Stimulated activated CD8-positive, alpha-beta memory T cell treated with anti-CD3 and anti-CD28 coated beads, Interleukin-2, amount 100 ng/mL, for 1 hour (primary cell): ENCODE measurements at places on chromosomes 3 and 15.

DNA sequence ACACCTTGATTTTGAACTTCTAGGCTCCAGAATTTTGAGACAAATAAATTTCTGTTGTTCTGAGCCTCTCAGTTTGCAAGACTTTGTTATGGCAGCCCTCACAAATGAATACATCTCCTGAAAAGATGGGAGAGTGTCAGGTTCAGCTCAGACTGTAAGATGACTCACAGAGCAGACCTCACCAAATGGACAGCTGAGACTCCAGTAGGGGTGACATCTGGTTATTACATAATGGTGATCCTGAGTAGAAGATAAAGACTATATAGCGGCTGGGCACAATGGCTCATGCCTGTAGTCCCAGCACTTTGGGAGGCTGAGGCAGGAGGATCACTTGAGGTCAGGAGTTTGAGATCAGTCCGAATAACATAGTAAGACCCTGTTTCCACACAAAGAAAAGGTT is 26.2 kb upstream of the MTMR14 start:
- no peak for DNase-seq

DNA sequence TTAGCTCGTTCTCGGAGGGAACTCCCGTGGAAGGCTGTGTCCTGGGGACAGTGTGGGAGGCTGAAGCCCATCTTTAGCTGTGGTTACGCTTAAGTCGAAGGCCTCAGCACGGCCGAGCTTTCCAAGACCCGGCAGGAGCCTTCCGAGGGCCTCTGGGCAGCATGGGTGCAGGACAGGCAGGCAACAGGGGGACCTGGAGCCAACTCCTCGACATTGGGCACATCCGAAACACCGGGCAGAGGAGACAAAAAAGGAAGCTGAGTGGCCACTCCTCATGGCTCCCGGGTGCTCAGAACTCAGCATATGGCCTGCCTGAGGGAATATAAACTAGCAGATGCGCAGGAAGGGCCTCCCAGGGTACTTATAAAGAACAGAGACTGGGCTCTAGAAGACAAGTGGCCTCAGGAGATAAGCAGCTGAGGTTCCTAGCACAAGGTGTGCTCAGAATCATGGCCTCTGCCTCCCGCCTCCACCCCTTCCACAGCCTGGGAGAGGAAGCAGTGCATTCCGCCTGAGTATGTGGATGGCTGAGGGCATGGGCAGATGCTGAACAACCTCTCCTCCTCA is 34.1 kb downstream of the ABTB1 start:
- no peak for DNase-seq

- no peak for DNase-seq
Measured at GRCh38 chr3:10753964-10754363, 62.1 kb upstream of the SLC6A11 start.

GRCh38 chr3:4008205-4008604 is 209.0 kb downstream of the LRRN1 start:
- no peak for DNase-seq

- no peak for DNase-seq
Measured at GRCh38 chr3:74080056-74080461, 455.3 kb upstream of the PDZRN3 start.

GRCh38 chr3:44648564-44649229 is at the start of gene ZNF35:
ZNF35 (plus strand) TSS chr3:44648732; CDS start chr3:44651068, 2,336 bp downstream.
- DNase-seq: peak; percentile 2

DNA sequence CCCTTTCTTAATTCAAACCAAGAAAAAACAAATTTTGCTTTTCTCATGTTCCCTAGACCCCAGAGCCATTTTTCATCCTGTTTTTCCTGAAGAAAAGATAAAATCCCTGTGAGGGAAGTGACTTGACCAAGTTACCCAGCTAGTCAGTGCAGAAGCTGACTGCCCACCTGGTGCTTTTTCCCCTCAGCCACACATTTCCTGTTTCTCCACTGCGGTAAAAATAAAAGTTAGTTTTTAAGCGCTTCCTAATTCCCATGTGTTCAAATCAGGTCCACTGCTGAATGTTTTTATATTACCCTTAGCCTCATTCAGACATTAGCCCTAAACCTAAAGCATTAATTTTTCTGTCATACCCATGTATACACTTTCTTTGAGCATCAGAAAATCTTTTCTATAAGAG is 26.1 kb downstream of the PPP2R3A start:
- no peak for DNase-seq

- DNase-seq: no peak
Measured at GRCh38 chr3:183484431-183485075, 56.1 kb upstream of the MCF2L2 start.

- no peak for DNase-seq
Measured at GRCh38 chr3:61964566-61964965, 403.2 kb downstream of the PTPRG start.

GRCh38 chr15:65518633-65519285 is 1.3 kb upstream of the DPP8 start:
- DNase-seq: no peak

DNA sequence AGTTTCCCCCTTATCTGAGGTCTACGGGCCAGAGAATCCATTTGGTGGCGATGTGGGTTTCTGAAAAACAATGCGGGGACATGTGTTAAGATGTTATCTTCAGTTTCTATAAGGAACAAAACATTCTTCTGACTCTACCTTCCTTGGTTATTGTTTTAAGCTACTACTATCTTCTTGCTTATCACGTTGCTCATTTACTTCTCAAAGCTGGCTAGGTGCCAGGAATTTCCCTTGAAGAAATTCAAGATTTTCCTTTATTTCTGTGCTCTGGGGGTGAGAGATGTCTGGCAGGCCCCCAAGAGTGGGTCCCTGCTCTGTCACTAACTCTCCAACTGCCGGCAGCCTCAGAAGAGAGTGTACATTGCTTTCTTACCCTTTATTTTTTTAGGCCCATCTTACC is 119.8 kb downstream of the RYR3 start:
- no peak for DNase-seq

DNA sequence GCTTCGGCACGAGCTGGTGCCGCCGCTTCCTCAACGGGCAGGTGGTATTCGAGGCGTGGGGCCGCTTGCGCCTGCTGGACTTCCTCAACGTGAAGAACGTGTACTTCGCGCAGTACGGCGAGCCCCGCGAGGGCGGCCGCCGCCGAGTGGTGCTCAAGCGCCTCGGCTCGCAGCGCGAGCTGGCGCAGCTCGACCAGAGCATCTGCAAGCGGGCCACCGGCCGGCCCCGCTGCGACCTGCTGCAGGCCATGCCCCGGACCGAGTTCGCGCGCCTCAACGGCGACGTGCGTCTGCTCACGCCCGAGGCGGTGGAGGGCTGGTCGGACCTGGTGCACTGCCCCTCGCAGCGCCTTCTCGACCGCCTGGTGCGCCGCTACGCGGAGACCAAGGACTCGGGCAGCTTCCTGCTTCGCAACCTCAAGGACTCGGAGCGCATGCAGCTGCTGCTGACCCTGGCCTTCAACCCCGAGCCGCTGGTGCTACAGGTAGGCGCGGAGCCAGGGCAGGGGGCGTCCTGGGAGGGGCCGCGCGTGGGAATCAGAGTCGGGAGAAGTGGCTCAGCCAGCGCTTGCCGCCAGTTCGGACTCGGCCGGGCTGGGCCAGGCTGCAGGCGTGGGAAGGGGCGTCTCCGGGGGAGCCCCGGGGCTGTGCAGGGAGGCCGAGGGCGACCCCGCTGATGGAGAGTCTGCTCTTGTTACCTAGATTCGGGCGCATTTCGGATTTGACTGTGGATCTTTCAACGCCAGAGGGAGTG is 1.1 kb downstream of the DIPK2A start:
- DNase-seq: peak; percentile 33

- DNase-seq: no peak
Measured at GRCh38 chr3:127033171-127033570, 50.3 kb downstream of the PLXNA1 start.

- DNase-seq: no peak
Measured at GRCh38 chr3:10455545-10455914, 49.9 kb downstream of the ATP2B2 start.

- DNase-seq: no peak
Measured at GRCh38 chr3:119604878-119605277, 7.2 kb downstream of the PLA1A start.

DNA sequence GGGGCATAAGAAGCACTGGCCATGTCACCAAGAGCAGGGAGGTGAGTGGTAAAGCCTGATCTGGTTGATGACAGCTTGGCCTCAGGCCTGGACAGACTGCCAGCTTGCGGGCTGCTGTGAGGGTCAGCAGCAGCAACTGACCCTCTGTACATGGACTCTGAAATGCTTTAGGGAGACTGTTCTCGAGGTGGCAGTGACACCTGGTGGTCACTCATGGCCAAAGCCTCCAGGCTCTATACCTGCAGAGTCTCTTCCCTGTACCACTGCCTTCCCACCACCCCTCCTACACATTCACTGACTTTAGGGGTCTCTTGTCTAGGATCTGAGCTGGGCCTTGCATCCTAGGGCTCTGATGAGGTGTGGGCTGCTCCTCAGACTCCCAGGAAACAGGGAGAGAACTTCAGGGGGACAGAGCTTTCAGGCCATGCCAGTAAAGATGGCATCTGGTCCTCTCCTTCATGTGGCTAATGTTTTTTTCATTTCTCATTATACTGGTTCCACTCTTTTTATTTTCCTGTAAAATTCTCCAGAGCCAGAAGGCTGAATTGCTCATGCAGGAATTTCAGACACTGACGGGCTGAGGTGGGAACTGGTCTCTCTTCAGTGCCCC is 17.2 kb upstream of the TIMP4 start:
- DNase-seq: no peak

DNA sequence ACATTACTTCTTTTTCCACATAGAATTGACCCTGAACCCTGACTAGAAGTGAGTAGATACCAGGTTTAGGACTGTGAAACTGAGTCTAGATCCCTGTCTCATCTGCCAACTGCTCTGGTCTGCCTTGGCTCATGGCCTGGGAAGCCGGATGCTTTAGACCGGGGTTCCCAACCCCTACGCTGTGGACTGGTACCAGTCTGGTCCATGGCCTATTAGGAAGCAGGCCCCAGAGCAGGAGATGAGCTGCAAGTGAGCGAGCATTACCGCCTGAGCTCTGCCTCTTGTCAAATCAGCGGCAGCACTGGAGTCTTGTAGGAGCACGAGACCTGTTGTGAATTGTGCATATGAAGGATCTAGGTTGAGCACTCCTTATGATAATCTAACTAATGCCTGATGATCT is 734.2 kb downstream of the AGBL1 start:
- DNase-seq: no peak

DNA sequence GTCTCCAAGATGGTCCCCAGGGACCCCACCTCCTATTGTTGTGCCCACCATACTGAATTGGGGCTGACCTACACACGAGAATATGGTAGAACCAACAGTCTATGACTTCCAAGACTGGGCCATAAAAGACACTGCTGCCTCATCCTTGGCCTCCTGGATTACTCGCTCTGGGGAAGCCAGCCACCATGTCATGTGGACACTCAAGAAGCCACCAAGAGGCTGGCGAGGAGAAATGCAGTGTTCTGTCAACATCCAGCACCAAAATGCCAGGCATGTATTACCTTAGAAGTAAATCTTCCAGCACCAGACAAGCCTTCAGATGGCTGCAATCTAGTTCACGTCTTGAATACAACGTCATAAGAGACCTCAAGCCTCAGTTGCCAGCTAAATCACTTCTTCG is 17.1 kb upstream of the TPM1 start:
- no peak for DNase-seq

- DNase-seq: no peak
Measured at GRCh38 chr15:33343275-33343674, 32.5 kb downstream of the RYR3 start.

GRCh38 chr3:86967062-86967461 is 23.9 kb downstream of the VGLL3 start:
- DNase-seq: no peak
